ENCODE measurements at places on chromosomes 11 and 22.

DNA sequence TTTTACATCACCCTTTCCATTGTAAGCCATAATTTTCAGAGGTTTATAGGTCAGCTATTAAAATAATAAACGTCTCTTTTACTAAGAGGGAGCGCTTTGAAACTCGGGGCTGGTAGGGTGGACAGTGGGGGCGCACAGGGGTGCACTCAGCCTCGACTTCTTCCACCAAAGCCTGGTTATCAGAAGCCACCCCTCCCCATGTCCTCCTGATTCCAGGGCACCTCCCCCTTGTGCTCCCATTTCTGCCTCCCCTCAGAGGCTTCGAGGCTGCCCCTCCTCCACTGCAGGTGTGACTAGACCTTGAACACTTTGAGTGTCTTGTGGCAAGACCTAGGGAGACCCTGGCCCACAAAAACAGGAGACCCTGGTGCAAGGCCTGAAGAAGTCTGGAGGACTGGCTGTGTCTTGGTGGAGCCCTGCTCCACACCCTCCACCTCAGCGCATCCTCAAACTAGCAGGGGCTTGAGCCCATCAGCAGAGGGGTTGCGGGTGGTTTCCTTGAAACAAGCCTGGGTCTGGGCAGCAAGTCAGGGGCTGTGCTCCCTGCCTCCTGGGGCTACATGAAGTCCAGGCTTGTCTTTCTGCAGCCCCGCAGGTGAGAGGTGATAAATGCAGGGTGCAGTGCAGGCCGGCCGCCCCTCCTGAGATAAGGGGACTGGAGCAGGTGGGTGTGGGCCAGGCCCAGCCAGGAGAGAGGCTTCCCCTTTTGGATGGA is 3.0 kb downstream of the CDKN1C start:
- no peak for DNase-seq

- no peak for DNase-seq
These were observed 34.3 kb upstream of the CD44 start for GRCh38 chr11:35104655-35105054.

GRCh38 chr11:18374956-18375355 is 19.4 kb upstream of the LDHA start:
- DNase-seq = no peak

DNA sequence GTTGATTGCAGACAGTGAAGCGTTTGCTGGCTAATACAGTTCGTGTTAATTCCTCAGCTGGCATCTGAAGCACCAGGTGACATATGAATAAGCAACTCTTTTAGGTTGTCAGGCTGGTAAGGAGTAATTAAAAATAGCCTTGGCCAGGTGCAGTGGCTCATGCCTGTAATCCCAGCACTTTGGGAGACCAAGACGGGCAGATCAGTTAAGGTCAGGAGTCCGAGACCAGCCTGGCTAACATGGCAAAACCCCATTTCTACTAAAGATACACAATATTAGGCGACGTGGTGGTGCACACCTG is 74.9 kb downstream of the CECR2 start:
- no peak for DNase-seq

DNA sequence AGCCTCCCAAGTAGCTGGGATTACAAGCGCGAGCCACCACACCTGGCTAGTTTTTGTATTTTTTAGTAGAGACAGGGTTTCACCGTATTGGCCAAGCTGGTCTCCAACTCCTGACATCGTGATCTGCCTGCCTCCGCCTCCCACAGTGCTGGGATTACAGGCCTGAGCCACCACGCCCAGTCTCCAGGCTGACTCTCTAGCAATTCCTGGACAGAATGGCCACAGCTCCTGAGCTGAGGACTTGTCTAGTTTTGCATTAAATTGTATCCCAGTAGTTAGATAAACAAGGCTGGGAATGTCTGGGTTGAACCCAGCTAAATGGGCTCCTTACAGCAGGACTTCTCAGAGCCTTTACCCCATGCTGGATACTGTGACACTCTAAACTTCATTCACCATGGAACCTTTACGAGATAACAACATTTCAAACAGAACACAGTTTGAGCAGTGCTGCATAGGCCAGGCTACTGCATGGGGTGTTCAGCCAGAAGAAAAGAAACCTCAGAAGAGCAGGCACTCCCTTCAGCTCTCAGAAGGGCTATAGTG is 13.9 kb upstream of the MOGAT2 start:
- no peak for DNase-seq

DNA sequence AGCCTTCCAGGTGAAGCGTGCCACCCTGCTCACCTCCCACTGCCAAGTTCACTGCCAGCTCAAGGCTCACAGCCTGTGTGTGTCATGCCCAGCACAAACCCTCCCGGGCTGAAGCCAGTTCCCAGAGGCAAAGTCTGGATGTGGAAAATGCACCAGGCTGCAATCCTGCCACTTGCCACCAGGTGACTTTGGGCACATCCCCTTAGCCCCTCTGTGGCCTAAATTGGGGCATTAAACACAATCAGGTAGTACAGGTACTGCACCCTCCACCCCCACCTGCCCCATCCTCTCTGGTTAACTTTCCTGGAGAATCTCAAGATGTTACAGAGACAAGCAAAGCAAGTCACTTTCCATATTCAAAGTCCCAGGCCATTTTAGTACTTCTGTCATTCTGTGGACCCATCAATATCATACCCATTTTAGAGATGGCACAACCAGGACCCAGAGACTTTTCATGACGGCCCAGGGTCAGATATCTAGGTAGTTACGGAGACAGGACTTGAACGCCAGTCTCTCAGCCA is 1.8 kb upstream of the RASD2 start:
- DNase-seq = no peak

- DNase-seq = no peak
These were observed 1.7 kb upstream of the THRSP start for GRCh38 chr11:78061921-78062311.

GRCh38 chr22:32708830-32709229 is 92.7 kb upstream of the TIMP3 start:
- DNase-seq = no peak

- no peak for DNase-seq
These were observed 52.8 kb upstream of the CCDC188 start for GRCh38 chr22:20203552-20204201.
